ENCODE measurements at places on chromosomes 7 and 10. TPM values are rescaled to one million over a fixed set of nuclear protein-coding genes. Genes with fewer than 3 reads are reported as not detected.

DNA sequence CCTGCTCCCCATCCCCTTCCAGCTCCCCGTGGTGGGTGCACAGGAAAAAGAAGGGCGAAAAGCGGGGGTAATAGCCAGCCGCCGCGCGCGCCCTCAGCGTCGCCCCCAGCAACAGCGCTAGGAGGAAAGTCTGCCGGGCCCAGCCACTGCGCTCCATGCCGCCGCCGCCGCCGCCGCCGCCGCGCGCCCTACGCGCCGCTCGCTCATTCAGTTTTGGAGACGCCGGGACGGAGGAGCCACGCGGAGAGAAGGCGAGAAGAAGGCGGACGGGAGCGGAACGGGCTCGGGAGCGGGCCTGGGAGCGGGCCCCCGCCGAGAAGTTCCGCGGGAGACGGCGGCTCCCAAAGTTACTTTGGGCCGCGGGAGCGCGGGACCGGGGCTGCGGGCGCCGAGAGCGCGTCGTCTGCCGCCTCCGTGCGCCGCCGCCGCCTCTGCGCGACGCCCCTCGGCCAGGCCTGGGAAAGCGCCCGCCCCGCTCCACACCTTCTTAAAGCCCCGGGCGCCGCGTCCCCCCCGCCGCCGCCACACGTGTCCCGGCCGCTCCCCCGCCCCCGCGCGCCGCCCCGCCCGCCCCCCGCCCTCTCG is at the start of gene RELN:
TSS of gene RELN (minus strand) at position 459 of the 585 bp plus-strand sequence. CDS start at position 157, 302 bp downstream.
- DNase-seq = peak; percentile 39

DNA sequence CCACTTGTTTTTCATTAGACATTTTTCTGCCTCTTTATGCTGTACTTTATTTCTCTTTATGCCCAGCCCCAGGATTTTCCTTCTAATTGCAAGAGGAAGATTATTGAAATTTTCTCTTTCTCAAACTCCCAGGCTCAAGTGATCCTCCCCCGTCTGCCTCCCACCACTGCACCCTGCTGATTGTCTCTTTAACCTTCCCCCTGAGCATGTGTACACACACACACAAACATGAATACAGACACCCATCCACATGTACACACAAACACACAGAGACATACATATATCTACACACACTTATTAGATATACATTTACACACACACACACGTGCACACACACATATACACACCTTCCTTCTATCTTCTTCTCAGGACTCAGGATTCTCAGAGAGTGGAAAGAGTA is 37.3 kb upstream of the MAP3K8 start:
- DNase-seq = no peak

DNA sequence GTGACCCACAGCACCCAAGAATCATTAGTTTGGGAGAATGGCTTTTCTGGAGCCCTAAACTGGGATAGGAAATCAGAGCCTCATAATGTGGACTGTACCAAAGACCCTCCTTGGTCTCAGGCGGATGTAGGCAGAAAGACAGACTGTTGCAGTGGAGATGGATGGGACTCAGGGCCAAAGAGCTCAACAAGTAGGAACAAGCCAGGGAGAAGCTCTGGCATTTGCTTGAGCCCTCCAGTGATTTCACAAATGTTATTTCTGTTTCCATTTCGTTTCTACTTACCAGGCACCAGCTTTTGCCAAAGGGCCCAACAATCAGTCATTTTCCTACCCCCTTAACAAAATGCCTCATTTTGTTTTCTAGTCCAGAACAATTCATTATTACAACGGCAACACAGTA is 762.7 kb downstream of the KCNMA1 start:
- no peak for DNase-seq

DNA sequence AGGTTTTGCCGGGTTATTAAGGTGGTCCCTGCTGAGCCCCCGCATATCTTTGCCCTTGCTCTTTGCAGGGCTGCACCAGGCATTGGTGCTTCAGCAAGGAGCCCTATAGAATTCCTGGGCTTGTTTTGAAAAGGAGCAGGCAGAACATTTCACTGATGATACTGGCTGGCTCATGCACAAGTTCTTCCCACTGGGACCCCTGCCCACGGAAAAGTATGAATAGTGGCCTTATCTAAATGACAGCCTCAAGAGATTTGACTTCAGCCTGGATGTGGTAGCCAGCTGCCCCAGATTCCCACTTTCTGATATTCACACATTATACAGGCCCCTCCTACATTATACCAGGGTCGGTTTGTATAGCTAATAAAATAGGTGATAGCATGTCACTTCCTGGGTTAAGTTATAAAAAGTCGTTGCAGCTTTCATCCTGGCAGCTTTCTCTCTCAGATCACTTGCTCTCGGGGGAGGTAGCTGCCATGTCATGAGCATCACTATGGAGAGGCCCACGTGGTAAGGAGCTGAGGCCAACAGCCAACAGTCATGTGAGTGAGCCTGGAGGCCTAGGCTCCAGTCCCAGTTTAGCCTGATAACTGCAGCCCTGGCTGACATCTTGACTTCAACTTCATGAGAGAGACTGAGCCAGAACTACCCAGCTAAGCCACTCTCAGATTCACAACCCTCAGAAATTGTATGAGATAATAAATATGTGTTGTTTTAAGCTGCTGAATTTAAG is 16.8 kb upstream of the CRTAC1 start:
- DNase-seq = no peak

DNA sequence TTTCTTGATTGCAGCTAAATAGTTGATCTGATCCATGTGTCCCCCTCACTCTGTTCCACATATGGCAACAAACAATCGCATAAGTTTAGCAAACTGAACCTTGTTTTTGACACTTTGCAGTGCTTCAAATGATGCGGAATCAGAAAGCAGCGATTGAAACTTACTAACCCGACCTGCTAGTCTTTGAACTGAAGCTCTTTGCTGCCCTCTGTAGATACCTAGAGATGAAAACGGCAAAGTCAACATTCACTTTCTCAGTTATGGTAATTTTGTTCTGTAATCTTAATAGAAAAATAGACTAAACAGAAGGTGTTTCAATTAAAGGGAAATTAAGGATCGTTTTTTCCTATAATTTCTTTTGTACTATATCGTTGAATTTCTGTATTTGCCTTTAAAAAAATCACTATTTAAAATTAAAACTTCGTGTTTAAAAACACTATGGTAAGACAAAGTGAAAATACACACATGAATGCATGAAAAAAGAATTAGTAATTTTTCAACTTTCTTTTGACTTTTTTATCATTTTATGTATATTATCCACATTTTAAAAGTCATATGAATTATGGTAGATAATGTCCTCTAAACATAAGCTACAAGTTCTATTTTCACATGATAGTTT is 276.5 kb downstream of the MAGI2 start:
- DNase-seq = peak; percentile 37

- peak; percentile 76 for DNase-seq
Measured at GRCh38 chr7:33243319-33243881, 114.0 kb downstream of the BBS9 start.

- no peak for DNase-seq
Measured at GRCh38 chr7:18283045-18283444, 212.5 kb upstream of the HDAC9 start.

GRCh38 chr10:61754587-61755550 is 92.1 kb downstream of the CABCOCO1 start:
- no peak for DNase-seq

- no peak for DNase-seq
Measured at GRCh38 chr10:73812657-73813056, 1.3 kb upstream of the NDST2 start.

DNA sequence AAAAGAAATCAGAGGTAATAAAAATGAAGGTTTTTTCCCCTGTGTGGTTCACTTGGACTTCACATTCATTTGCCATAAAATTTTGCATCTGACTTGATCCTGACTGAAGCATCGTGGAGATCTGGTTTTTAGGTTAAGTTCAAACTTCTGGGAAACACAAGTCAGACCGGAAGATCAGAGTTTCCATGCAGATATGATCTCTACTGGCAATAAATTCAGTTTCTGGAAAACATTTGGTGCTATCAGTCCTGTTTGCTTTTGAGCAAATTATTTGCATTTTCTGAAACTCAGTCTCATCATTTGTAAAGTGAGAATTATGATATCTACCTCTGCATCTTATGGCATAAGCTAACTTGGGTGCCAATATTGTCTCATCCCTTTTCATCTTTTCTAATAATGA is 81.3 kb upstream of the KCNMA1 start:
- DNase-seq = no peak

GRCh38 chr7:92717993-92718716 is 118.2 kb downstream of the CDK6 start:
- peak; percentile 67 for DNase-seq

DNA sequence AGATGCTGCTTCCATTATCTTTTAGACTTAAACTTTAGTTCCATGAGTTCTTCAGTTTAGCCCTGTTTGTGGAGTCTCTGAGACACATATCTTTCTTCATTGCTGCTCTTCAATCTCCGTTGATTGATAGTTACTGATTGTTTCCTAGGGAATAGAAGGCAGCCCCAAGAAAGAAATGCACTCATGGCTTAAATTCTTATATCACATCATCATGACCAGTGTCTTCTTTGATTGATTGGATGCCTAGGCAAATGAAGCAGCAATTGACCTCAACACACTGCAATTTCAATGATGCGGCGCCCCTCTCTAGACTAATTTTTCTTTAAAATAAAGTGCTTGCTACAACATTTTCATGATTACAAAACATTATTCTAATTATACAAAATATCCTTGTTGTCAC is 576.5 kb upstream of the VSTM2A start:
- DNase-seq = no peak

GRCh38 chr10:98257198-98257597 is 10.8 kb downstream of the LOXL4 start:
- DNase-seq = no peak

GRCh38 chr10:84478151-84478550 is 149.8 kb downstream of the CCSER2 start:
- no peak for DNase-seq

- DNase-seq = no peak
Measured at GRCh38 chr7:128112018-128112780, 81.0 kb upstream of the LRRC4 start.

GRCh38 chr7:26385240-26385639 is 93.6 kb downstream of the SNX10 start:
- DNase-seq = no peak

GRCh38 chr7:83339907-83340306 is 177.2 kb upstream of the PCLO start:
- no peak for DNase-seq

DNA sequence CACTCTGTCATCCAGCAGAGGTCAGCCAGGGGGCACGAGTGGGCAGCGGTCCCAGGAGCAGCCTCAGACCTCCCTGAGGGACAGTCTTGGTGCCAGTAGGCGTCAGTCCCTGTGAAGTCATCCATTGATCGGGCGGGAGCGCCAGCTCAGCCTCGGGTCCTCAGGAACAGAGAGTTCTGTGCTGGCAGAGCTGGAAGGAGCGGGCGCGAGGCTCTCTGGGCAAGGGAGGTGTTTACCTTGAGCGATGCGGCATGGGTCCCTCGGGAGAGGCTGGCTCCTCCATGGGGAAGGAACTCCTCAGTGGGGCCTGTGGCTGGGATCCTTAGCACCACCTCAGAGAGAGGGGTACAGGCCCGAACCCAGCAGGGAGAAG is 101.1 kb upstream of the PPIF start:
- no peak for DNase-seq

- no peak for DNase-seq
Measured at GRCh38 chr7:158028971-158029370, 558.7 kb downstream of the PTPRN2 start.

DNA sequence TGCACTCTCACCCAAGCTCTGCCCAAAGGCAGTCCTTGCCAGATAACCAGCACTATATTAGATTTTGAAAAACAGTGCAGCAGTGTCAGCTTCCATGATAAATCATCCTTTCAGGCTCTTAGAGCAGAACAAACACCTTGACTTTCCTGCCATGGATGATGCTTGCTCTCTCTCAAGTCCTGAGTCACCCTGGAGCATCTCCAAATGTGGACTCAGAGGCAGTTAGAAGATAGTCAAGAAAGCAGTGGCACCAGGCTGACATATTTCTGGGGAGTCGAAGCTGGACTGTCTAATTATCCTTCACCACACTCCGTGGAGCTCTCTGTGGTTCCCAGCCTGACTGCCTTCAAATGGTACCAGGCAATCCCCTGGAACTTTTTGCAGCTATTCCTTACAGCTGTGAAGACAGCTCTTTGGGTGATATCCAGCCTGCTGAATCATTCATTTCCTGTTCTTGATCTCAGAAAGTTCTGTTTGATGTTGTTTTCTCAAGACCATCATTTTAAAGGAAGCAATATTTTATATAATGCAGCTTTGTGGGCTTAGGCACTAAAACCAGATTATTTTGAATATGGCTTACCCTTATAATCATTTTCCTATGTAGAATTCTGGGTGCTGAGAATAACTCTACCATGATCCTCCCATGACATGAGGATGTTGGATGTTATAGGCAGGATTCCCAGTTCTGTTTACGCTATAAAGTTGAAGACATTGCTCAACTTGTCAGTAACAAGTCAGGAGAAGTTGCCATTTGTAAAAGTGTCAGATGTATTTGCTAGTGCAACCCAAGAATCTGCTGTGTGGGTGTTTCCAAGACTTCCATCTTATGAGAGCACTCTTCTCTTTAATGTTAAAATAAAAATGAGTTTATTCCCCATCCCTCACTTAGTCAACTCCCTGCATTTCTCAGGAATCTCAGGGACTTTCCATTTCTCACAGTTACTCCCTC is 233.8 kb downstream of the C7orf25 start:
- DNase-seq = peak; percentile 76

- DNase-seq = no peak
Measured at GRCh38 chr7:706721-707120, 19.8 kb upstream of the DNAAF5 start.

GRCh38 chr7:12199363-12199762 is 11.7 kb upstream of the TMEM106B start:
- DNase-seq = no peak

The MACC1 gene
- 0.06 TPM for polyA plus RNA-seq

The HSPA12A gene
- 8.4 TPM for polyA plus RNA-seq

The OR2A5 gene
- 0.03 TPM for polyA plus RNA-seq

The SLC25A40 gene
- 12.0 TPM for polyA plus RNA-seq

The NOLC1 gene
- polyA plus RNA-seq = 61.5 TPM

The CFAP70 gene
- polyA plus RNA-seq = 2.0 TPM

The AKR1C2 gene
- polyA plus RNA-seq = 11.9 TPM

The PTPRZ1 gene
- 19.8 TPM for polyA plus RNA-seq

The CCDC172 gene
- not detected for polyA plus RNA-seq

The PNLIPRP2 gene
- polyA plus RNA-seq = not detected

The TWNK gene
- 9.7 TPM for polyA plus RNA-seq

The CDC14C gene
- polyA plus RNA-seq = not detected

The AGAP6 gene
- 7.3 TPM for polyA plus RNA-seq

Measured in muscle of back (tissue), 13 donors.